ENCODE measurements at places on chromosomes 7 and 10.

- no peak for DNase-seq
Measured at GRCh38 chr10:14904316-14904732, 25.7 kb downstream of the SUV39H2 start.

- DNase-seq: no peak
Measured at GRCh38 chr10:117271427-117271826, 30.5 kb downstream of the SLC18A2 start.

- DNase-seq: no peak
Measured at GRCh38 chr7:12107841-12108254, 103.2 kb upstream of the TMEM106B start.

GRCh38 chr7:27739301-27739908 lies 557 bp upstream of the TAX1BP1 start:
- DNase-seq: no peak

- DNase-seq: no peak
Measured at GRCh38 chr10:69065406-69066361, 22.2 kb upstream of the SRGN start.

DNA sequence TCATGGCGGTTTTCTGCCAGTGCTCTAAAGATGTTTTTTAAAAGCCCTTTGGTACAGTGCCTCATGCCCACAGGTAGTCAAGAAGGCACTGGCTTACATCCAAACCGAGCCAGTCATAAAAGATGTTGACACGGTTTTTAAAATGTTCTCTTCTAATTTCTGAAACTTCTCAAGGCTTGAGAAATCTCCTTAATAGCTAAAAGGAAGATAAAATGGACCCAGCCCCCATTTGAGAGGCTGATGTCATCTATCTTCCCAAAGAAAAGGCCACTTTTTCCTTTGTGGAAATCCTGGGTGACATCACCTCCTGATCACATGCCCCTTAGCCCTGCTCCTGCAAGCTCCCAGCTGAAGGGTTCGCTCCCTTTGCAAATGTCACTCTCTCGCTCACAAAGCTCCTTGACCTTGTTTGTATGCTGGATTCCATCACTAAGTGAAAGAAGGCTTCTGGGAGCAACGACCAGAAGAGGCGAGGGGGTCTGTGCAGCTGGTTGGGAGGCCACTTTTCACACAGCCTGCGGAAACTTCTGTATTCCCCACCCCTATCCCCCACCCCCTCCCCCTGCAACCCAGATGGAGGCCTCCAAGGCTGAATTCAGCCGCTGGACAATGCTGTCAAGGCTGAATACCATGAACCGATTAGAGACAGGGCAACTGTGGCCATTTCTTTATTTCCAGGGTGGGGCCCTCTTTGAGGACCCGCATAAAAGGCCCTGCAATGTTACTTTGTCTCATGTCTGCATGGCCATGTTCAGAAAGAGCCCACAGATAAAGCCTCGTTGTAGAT lies 122.8 kb downstream of the CUBN start:
- DNase-seq: no peak

DNA sequence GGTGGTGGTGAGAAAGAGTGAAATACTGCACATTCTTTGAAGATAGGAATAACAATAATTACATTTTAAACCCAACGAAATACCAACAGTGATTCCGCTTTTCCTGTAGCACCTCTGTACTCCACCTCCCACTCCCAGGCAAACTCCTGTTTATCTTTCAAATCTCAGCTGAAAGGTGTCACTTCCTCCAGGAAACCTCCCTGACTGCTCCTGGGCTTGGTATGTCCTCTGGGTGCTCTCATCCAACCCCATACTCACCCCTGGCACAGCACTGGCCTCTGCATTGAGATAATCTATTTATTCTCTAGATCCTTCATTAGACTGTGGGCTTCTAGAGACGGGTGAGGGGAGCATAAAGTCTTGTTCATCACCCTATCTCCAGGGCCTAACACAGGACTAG lies 148.0 kb downstream of the MYOF start:
- DNase-seq: no peak

DNA sequence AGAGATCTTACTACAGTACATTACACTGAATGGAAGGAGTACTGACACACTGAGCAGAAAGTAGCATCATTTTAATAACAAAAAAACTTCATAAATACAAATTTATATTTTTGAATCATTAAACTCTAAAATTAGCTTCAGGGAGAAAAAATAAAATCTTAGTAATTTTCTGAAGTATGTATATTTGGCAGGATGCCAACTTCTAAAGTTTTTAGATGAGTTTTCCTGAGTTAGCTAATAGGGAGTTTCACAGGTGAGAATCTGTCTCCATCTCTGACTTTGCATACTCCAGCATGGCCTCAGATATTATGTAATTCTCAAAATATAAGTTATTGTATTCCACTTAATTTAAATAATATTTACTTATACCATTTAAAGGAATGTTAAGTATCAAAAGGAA lies 673.2 kb upstream of the PCDH15 start:
- no peak for DNase-seq

DNA sequence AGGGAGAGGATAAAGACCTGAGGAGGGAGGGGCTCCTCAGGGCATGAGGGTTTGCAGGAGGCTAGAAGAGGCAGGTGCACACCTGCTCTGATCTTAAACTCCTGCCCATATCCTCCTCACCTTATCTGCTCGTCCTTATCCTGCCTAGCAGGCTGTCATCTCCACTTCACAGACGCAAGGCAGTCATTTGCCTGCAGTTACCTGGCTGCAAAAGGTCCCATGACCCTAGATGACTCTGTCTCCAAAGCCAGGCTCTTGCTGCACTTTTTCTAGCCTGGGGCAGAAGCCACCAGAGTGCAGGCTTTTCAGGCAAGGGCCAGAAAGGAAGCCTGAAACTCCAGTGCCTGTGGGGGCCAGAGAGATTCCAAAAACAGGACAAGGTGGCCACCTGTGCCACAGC lies 1.7 kb upstream of the ZNF853 start:
- no peak for DNase-seq

- no peak for DNase-seq
Measured at GRCh38 chr7:44263326-44264082, 61.9 kb downstream of the CAMK2B start.

DNA sequence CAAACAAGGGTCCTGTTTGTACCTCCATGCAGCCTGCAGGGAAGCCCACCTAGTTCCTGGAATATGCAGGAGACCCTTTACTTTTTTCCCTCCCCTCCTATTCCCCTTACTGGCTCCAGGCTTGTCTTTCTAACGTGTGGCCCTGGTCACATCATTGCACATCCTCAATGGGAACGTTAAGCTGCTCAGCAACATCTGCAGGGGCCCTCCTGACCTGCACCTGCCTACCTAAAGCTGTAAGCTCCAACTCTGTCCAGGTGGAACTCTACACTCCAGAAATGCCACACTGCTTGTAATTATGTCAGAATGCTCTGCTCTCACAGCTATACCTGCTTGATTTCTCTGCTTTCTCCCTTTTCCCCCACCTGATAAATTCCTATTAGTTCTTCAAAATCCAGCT lies 72.1 kb downstream of the ARMC3 start:
- no peak for DNase-seq

GRCh38 chr7:36389371-36390198 lies at the start of gene ANLN:
ANLN (plus strand) TSS chr7:36389862; CDS start chr7:36390027, 165 bp downstream.
- peak; percentile 83 for DNase-seq

Data from spinal cord (tissue), 10 donors.